ENCODE measurements at places on chromosomes 1 and 21. TPM values are rescaled to one million over a fixed set of nuclear protein-coding genes. Genes with fewer than 3 reads are reported as not detected.

Gene RYR2
- 0.40 TPM for total RNA-seq

Gene OR10T2
- not detected for total RNA-seq

Gene ERVH48-1
- not detected for total RNA-seq

Gene TACSTD2
- total RNA-seq = not detected

Gene FAM110D
- not detected for total RNA-seq

Gene C1QA
- total RNA-seq = not detected

Gene CEP350
- 61.7 TPM for total RNA-seq

Measured in activated CD8-positive, alpha-beta memory T cell treated with anti-CD3 and anti-CD28 coated beads, Interleukin-2, amount 10 ng/mL, durations not matched to agents 7 days and 5 days (primary cell).